Neural crest cell (in vitro differentiated cells): ENCODE measurements at places on chromosomes 5 and 9. TPM values are rescaled to one million over a fixed set of nuclear protein-coding genes. Genes with fewer than 3 reads are reported as not detected.

GRCh38 chr5:139698490-139699146, 50.5 kb downstream of the CXXC5 start:
- H3K4me1 ChIP-seq: peaks cover 62% of the 10 kb centered on the region
- H3K27ac ChIP-seq: peak overlapping the region; percentile 68
- peak overlapping the region; percentile 70 for H3K4me3 ChIP-seq

Gene ORM2
- total RNA-seq: not detected in 2 replicates

Gene C9orf153
- 0.19 and 0.34 TPM in 2 replicates for total RNA-seq

DNA sequence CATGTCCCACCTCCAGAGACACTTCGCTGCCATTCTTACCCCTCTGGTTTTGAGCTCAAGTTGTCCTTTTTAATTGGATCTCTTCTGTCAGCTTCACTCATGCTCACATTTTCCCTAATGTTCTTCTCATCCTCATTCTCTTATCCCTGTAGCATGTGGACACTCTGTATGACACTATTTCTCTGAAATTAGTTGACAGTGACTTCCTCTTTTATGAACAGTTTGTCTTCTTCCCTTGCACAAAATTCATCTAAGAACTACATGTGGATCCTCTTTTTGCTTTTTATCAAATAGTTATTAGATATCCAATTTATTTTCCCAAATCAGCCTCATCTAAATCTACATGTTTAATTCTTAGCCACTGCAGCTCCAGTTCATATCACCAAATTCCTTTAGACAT, 676.2 kb downstream of the MAT2B start:
- DNase-seq: no peak
- peaks cover 4% of the 10 kb centered on the region for H3K4me1 ChIP-seq
- no peak overlapping the region for H3K27ac ChIP-seq
- no peak overlapping the region for H3K4me3 ChIP-seq

- no peak for DNase-seq
- H3K4me1 ChIP-seq: peaks cover 8% of the 10 kb centered on the region
- H3K27me3 ChIP-seq: no peaks in the 10 kb centered on the region
- H3K36me3 ChIP-seq: peaks cover 5% of the 10 kb centered on the region
- H3K4me3 ChIP-seq: no peak overlapping the region
- H3K27ac ChIP-seq: no peak overlapping the region
Measured at GRCh38 chr5:91079037-91079436, 304.1 kb downstream of the ARRDC3 start.
